Activated CD4-positive, alpha-beta T cell treated with anti-CD3 and anti-CD28 coated beads for 1 hour (primary cell): ENCODE measurements at places on chromosomes 3 and 15.

DNA sequence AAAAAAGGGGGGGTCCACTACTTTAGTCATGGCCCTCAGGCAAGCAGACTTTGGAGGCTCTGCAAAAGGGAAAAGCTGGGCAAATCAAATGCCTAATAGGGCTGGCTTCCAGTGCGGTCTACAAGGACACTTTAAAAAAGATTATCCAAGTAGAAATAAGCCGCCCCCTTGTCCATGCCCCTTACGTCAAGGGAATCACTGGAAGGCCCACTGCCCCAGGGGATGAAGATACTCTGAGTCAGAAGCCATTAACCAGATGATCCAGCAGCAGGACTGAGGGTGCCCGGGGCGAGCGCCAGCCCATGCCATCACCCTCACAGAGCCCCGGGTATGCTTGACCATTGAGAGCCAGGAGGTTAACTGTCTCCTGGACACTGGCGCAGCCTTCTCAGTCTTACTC lies 15.3 kb downstream of the ZMAT3 start:
- no peak for DNase-seq

- DNase-seq = no peak
These were observed 715.6 kb downstream of the ROBO1 start for GRCh38 chr3:79052054-79052681.

GRCh38 chr15:64158363-64159134 lies 4.3 kb downstream of the PPIB start:
- DNase-seq = no peak

- DNase-seq = no peak
These were observed 62.3 kb downstream of the NOX5 start for GRCh38 chr15:69076756-69077155.

DNA sequence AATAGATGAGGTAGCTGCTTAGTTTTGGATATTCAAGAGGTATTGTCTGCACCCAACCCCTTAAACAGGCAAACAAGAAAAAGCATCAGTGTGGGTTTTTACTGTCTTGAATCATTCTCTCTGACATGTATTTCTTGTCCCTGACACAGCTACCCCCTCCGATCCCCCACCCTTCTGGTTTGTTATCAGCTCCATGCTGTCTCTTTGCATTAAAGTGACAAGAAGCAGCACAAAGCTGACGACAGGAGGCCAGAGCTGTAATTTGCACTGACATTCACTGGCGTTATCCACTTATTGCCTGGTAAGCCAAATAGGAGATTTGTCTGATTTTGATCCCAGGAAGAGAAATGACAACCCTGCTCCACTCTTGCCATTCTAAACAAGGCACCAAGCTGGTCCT lies 83.3 kb upstream of the SNRK start:
- no peak for DNase-seq

GRCh38 chr15:25186906-25187645 lies 232.3 kb downstream of the SNRPN start:
- DNase-seq = no peak
